Ovary (tissue), 10 donors: ENCODE measurements at places on chromosomes 12 and 14. TPM values are rescaled to one million over a fixed set of nuclear protein-coding genes. Genes with fewer than 3 reads are reported as not detected.
A peak's percentile ranks its signal among the peaks of the same experiment; 100 is the strongest.

PTGER2 gene
- 12.8 TPM for total RNA-seq

KLRC3 gene
- total RNA-seq, result not detected

KLRC1 gene
- not detected for total RNA-seq

DPY19L2 gene
- 31.2 TPM for total RNA-seq

ZNF891 gene
- total RNA-seq, result 5.5 TPM

CISTR gene
- total RNA-seq, result not detected

CRIP1 gene
- total RNA-seq, result 4.0 TPM

NRXN3 gene
- total RNA-seq, result 0.78 TPM

SPATS2 gene
- 15.2 TPM for total RNA-seq

- DNase-seq, result no peak
Observed at GRCh38 chr12:106297075-106297474, 5.5 kb upstream of the TCP11L2 start.

DNA sequence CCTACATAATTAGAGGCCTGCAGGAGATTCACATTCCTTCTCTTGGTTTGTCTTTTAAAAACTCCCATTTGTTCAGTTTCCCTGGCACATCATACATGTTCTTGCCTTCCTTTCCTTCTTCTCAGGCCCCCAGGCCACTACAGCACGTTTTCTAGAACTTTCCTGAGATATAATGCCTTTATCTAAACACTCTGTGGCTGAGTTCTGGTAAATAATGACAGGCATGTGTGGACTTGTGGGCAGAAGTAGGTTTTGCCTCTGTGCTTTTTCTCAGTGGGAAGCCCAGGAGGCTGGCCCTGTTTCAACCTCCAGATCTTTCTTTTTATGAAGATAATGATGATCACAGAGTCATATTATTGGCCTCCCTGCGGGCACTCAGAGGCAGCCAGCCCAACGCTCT lies 117.2 kb downstream of the TMX1 start:
- DNase-seq, result no peak

DNA sequence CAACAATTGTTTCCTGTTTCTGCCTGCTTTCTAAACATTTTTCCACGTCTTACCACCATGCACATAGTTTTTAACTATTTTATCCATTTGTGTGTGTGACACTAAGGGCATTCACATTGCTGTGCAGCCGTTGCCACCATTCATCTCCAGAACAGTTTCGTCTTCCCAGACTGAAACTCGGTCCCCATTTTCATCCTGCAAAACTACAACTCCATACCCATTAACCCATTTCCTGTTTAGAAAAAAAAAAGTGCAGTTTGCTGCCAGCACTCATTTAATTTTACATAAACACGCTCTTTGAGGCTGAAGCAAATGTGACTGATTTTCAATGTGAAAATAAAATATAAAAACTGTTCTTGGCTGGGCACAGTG lies 15.5 kb downstream of the UBC start:
- no peak for DNase-seq

DNA sequence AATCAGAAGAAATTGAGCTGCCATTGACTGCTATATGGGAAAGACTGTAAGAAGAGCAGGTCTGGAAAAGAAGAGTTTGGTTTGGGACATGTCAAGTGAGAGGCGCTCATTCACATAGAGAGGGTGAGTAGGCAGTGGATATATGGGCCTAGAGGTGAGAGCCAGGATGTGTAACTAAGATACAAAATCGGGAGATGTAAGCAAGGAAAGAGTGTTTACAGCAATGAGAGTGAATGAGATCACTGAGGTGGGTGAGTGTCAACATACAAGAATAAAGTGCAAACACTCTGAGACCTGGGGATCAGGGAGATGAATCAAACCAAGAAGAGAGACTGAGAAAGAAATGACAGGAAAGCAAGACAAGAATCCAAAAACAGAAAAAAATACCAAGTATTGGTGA lies 58.0 kb upstream of the RTRAF start:
- DNase-seq, result no peak

GRCh38 chr14:51548187-51548586 lies 103.5 kb upstream of the FRMD6 start:
- no peak for DNase-seq

GRCh38 chr12:100473716-100474150 lies at the start of gene NR1H4:
NR1H4 (plus strand) TSS chr12:100473866; CDS start chr12:100493324, 19,458 bp downstream.
- DNase-seq, result peak; percentile 76

DNA sequence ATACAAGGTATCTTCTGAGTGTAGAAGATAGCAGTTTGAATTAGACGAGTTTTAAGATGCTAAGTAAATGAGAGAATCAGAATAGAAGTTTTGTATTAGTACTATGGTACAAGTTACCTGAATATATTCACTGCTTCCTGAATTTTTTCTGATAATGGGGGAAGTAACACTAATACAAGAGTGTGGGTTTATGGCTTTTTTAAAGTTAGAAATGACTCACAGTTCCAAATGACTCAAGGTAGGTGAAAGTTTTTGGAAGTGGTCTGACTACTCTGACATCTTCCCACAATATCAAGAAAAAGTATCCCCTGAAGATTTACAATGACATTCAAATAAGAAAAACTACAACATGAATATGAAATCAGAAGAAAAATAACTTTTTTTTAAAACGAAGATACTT lies 123.7 kb upstream of the GARIN6 start:
- DNase-seq, result no peak

DNA sequence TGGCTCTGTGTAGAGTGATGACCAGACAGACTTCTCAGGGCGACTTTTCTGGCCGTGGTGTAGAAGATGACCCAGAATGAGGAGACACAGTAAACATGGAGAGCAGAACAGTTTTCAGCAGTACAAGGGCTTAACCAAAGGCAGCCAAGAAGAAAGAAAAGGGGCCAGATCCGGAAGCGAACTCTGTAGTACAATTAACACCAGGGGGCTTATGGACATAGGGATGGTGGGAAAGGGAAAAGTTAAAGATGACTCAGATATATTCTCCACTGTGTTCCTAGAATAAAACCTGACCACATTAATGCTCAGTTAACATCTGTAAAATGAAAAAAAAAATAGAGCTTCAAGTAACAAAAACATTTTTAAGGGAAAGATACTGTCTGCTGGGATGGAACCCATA lies 60.2 kb downstream of the LGR5 start:
- no peak for DNase-seq

GRCh38 chr12:47722941-47723631 lies 2.2 kb downstream of the ENDOU start:
- DNase-seq, result no peak

- no peak for DNase-seq
Observed at GRCh38 chr12:93578221-93578620, 5.7 kb downstream of the SOCS2 start.

DNA sequence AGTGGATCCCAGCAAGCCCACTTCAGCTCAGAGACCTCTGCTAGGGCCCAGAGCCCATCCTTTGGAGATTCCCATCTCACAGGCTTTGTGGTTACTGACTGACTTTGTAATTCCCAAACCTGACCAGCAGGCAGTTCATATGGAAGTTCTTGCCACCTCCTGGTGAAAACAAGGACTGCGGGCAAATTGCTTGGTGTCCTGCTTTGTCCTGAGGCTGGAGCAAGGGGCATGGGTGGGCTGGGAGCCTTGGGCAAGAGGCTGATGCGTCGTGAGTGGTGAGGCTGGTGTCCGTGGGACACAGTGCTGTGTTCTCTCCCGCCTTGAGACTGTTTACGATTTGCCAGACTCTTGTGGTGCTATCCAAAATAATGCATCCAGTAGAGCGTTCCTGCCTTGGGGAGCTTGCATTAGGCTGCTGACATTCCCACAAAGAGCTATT lies 91.0 kb downstream of the LRRC74A start:
- DNase-seq, result peak; percentile 65

GRCh38 chr14:95442016-95442632 lies 74.3 kb downstream of the SYNE3 start:
- DNase-seq, result no peak

DNA sequence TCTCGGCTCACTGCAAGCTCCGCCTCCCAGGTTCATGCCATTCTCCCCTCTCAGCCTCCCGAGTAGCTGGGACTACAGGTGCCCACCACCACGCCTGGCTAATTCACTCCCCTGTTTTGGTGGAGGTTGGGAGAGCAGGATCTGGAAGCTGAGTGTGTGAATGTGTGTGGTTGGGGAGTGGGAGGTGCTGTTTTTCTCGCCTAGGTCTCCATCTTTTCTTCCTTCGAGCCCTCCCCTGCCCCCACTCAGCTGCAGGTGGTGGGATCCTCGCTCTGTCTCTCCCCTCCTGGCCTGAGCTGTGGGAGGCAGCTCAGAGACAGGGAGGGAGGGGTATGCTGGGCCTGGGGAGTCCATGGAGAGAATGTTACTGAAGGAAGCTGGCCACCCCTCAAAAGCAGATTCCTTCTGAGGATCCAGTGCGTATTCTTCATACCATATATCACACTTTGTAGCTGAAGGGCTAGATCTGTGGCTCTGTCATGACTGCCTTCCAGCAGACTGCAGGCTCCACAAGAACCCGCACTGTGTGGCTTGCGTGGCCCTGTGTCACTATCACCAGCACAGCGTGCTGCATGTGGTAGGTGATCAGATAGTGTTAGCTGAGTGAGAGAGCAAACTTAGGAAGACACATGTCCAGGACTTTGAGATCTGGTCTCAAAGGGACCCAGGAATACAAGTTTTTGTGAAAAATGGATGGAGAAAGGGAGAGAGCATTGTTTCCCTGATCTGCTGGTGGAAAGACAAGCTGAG lies 2.8 kb downstream of the KRT83 start:
- DNase-seq, result no peak

- no peak for DNase-seq
Observed at GRCh38 chr12:63917864-63918799, 73.6 kb downstream of the SRGAP1 start.

GRCh38 chr14:102215576-102216250 lies 76.0 kb downstream of the WDR20 start:
- no peak for DNase-seq

DNA sequence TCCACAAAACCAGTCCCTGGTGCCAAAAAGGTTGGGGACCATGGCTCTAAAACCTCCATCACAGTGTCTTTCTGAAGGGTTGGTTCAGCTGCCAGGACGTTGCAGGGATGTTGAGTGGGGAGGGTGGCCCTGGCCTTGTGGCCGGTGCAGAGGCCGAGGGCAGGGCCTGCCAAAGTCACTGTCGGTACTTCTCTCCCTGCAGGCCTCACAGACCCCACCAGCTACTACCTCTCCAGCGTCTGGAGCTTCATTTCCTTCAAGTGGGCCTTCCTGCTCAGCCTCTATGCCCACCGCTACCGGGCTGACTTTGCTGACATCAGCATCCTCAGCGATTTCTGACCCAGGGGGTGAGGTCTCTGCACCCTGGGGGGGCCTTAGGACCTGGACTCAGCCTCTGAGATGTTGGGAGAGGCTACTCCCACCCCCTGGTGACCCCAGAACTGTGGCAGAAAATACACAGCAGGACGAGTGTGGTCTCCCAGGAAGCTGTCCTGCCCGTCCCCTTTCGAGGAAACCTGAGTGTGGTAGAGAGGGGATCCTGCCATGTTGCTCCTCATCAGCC lies 7.0 kb downstream of the SLC48A1 start:
- DNase-seq, result no peak

- DNase-seq, result no peak
Observed at GRCh38 chr12:104643093-104643818, 186.5 kb downstream of the CHST11 start.

DNA sequence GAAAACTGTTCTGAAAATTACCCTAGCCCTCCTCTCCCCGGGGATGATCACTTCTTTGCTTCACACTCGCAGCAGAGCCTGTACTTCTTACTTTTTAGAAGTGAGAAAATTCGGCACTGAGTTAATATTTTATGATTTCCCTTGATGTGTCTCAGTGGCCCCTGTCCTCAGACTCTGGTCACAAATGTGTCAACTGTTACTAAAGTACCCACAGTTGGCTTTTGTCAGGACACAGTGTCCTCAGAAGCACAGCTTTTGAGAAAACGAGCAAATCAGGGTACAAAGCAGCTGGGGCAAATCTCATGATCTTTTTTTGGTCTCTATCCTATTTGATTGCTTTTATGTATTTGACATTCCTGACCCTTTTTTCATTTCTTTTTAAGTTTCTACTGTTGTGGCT lies 142.5 kb downstream of the SYNE2 start:
- no peak for DNase-seq

DNA sequence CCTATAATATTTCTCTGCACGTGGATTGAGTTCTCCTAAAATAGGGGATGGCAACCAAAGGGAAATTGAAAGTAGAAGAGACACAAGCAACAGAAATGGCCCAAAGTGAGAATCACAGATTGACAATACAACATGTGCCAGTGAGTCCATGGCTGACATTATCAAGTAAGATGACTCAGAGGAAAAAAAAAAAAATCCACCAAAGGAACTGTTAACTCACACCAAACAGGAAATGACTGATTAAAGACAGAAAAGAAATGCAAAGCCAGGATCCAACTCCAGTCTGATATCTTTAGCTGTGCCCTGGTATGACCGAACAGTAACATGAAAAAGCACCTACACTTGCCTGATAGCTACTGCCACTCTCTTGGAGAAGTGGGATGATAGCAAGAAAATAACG lies 485.0 kb downstream of the PRKD1 start:
- DNase-seq, result no peak

GRCh38 chr14:91299121-91300115 lies 54.9 kb upstream of the GPR68 start:
- no peak for DNase-seq

DNA sequence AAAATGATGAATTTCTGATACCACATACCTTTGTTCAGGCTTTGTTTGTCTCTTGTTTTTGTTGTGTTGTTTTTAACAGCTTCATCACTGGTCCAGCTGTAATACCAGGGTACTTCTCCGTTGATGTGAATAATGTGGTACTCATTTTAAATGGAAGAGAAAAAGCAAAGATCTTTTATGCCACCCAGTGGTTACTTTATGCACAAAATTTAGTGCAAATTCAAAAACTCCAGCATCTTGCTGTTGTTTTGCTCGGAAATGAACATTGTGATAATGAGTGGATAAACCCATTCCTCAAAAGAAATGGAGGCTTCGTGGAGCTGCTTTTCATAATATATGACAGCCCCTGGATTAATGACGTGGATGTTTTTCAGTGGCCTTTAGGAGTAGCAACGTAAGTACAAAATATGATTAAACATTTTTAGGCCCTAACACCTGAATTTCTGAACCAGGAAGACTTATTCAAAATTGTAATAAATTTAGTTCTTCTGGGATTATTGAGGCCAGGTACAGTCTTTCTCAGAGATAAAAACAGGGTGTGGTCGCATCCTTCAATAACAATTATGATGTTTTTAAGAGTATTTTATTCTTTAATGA lies 22.4 kb downstream of the RXYLT1 start:
- DNase-seq, result no peak

GRCh38 chr12:95253386-95253785 lies 35.8 kb downstream of the VEZT start:
- DNase-seq, result no peak

DNA sequence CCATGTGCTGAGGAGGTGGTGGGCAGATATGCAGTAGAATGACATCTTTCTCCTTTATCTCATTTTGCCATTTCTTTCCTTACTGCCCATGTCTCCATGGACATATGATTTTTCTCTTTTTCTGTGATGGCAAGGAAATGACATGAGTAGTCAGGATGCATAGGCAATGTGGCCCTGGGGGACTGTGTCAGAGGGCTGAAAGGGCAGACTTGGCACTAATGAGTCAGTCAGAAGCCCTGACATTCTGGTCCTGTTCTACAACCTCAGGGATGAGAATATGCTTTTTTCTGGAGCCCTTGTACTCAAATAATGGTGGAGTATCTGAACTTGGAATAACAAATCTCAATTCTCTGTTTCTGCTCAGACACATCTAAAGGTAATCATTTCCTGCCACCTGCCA lies 167.8 kb downstream of the TMEM117 start:
- no peak for DNase-seq

- DNase-seq, result no peak
Observed at GRCh38 chr14:90061685-90062126, at the start of gene KCNK13. KCNK13 (plus strand) TSS chr14:90061994; CDS start chr14:90062206, 212 bp downstream.

- no peak for DNase-seq
Observed at GRCh38 chr14:100767788-100768536, 41.3 kb downstream of the DLK1 start.
